ENCODE measurements at places on chromosomes 2 and 18.

DNA sequence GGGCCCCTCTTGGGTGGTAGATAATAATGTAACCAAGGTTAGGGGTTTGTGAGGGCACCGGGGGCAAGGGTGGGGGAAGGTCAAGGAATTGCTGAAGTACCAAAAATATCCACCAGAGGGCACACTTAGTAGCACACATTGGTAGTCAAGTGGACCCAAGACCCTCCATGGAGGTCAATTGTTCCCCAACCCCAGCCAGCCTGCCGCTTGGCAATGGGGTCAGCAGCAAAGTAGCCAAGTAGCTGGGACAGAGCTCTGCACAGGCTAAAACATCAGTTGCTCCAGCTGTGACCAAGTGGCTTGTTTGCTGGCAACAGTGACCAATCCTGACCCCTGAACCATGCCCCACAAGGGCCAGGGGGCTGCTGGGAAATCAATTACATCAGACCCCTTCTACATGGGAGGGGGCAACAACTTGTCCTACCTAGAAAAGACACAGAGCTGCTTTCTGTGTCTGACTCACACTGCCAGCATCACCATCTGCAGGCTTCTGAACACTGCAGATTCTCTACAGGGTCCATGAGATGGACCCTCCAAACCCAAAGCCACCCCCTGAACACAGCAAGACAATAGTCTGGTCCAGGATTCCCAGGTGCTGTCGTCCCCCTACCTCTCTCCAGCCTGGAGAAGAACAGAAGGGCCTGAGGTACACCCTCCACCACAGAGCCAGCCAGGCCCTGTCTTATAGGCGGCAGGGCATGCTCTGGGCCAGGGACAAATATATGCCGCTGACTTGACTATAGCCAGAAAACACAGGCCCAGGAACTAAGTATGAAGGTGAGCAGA is 76.0 kb downstream of the EMX1 start:
- DNase-seq: no peak

- DNase-seq: no peak
These were observed 5.8 kb upstream of the PPP1CB start for GRCh38 chr2:28745876-28746275.

- DNase-seq: no peak
These were observed 25.3 kb upstream of the STARD7 start for GRCh38 chr2:96233880-96234316.

- no peak for DNase-seq
These were observed 35.6 kb downstream of the SLC25A12 start for GRCh38 chr2:171858397-171858958.

- DNase-seq: no peak
These were observed 145.6 kb downstream of the FAM161A start for GRCh38 chr2:61707984-61708852.

DNA sequence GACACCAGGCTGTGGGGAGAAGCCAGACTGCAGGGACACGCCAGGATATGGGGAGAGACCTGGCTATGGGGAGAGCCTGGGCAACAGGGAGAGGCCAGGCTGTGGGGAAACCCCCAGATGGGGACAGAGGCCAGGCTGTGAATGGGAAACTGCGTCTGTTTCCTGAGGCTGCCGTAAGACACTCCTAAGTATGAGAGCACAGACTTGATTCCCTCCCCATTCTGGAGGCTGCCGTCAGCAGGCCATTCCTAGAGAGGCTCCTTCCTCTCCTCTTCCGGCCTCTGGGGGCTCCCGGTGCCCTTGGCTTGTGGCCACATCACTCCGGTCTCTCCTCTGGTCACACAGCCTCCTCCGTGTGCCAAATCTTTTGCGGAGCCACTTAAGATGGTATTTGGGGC is 32.3 kb downstream of the ADI1 start:
- no peak for DNase-seq

DNA sequence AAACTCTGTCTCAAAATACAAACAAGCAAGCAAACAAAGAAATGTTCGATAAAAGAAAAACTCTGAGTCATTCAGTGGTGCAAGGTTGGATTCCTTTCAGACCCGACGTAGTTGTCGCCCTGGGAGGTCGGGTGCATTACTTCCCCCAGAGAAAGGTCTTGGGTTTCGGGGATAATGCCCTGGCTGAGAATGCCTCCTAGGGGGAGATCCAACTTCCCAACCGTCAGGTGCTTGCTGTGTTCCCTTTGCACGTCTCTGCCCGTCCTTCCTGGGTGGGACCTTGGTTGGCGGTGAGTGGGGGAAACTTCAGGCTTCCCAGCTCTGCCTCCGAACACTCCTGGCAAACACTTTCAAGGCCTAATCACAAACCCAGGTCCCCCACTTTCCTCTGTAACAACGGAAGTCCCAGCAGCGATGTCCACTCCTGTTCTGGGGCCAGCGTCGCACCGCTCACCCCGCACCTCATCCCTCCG is 609 bp downstream of the TPGS2 start:
- no peak for DNase-seq

- DNase-seq: no peak
These were observed 1254.8 kb upstream of the CHAC2 start for GRCh38 chr2:52512760-52513159.

GRCh38 chr2:96928277-96928781 is 58.1 kb downstream of the FAM178B start:
- no peak for DNase-seq

- DNase-seq: no peak
These were observed 28.2 kb upstream of the IL1R1 start for GRCh38 chr2:102114290-102114721.

- no peak for DNase-seq
These were observed 69.3 kb downstream of the TTC27 start for GRCh38 chr2:32697156-32697555.

GRCh38 chr2:5991305-5991968 is 299.3 kb downstream of the SOX11 start:
- DNase-seq: no peak

- DNase-seq: no peak
These were observed 21.7 kb upstream of the NRP2 start for GRCh38 chr2:205660521-205661124.
